Hematopoietic multipotent progenitor cell treated with erythropoietin and hydrocortisone succinate and interleukin-3 and kit ligand, for 15 days (in vitro differentiated cells): ENCODE measurements at places on chromosomes 6 and 20.

- peak; percentile 42 for DNase-seq
These were observed 4.1 kb upstream of the EFHC1 start for GRCh38 chr6:52415917-52416628.

- no peak for DNase-seq
These were observed 105.6 kb upstream of the RNF24 start for GRCh38 chr20:4120921-4121321.

GRCh38 chr20:33725607-33726264 is 5.6 kb upstream of the PXMP4 start:
- DNase-seq, result no peak

DNA sequence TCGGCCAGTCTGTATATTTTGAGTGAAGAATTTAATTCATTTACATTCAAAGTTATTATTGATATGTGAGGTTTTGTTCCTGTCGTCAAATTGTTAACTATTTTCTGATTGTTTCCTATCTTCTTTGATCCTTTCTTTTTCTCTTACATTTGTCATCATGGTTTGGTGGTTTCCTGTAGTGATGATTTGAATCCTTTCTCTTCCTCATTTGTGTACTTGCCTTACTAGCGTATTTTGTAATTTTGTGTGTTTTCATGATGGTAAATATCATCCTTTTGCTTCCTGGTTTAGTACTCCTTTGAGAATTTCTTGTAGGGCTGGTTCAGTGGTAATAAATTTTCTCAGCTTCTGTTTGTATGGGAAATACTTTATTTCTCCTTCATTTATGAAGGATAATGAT is 151.7 kb upstream of the CEP162 start:
- no peak for DNase-seq

- no peak for DNase-seq
These were observed 101.3 kb downstream of the RTN4IP1 start for GRCh38 chr6:106527979-106528378.

DNA sequence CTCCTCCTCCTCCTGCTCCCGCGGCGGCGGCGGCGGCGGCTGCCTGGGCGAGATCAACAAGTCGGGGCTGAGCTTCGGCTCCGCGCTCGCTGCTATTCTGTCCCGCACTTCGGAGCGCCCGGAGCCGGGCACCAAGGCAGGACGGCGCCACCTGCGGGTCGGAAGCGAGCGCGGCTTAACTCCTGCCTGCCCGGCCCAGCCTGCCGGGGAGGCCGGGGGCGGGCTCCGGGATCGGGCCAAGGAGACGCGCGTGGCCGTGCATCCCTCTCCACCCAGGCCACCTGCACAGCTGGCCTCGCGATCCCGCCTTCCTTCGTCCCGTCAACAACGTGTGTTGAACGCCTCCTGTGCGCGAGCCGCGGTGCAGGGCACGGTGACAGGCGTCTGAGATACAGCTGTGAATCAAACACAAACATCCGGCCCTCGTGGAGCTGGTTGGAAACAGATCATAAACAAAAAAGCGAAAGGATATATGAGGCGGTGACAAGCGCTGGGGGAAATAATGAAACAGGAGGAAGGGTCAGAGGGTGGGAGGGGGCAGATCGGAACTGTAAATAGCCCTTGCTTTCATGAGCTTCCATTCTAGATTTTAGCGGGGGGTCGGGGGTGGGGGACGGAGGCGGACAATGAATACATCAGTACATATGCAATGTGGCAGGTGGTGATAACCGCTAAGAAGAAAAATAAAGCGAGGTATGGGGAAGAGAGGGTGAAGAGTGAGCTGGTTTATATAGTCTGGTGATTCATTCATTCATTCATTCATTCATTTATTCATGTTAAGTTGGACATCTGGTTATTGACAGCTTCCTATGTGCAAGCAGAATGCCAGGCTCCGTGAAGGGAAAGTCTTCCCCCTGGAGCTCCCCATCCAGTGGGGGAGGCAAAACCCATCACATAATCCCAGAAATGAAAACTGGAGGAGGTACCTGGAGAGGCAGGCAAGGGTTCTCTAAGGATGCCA is 2.0 kb upstream of the KCNB1 start:
- DNase-seq, result no peak

DNA sequence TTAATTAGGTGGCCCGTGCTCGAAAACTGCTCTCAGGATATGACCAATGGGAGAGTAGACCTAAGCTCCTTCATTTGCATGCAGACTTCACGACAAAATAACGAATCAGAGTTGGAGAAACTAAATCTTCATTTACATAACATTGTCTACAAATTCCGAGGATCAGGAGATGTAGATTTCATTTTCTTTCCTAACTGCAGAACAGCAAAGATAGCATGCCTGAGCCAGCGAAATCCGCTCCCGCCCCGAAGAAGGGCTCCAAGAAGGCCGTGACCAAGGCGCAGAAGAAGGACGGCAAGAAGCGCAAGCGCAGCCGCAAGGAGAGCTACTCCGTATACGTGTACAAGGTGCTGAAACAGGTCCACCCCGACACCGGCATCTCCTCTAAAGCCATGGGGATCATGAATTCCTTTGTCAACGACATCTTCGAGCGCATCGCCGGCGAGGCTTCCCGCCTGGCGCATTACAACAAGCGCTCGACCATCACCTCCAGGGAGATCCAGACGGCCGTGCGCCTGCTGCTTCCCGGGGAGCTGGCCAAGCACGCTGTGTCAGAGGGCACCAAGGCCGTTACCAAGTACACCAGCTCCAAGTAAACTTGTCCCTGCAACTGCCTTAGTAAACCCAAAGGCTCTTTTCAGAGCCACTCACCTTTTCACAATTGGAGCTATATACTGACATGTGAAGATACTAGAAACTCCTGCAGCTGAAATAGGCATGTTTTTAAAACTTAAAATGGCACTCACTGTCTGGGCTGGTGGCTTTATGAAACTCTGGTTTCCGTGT is 96.5 kb downstream of the HFE start:
- DNase-seq, result peak; percentile 92

DNA sequence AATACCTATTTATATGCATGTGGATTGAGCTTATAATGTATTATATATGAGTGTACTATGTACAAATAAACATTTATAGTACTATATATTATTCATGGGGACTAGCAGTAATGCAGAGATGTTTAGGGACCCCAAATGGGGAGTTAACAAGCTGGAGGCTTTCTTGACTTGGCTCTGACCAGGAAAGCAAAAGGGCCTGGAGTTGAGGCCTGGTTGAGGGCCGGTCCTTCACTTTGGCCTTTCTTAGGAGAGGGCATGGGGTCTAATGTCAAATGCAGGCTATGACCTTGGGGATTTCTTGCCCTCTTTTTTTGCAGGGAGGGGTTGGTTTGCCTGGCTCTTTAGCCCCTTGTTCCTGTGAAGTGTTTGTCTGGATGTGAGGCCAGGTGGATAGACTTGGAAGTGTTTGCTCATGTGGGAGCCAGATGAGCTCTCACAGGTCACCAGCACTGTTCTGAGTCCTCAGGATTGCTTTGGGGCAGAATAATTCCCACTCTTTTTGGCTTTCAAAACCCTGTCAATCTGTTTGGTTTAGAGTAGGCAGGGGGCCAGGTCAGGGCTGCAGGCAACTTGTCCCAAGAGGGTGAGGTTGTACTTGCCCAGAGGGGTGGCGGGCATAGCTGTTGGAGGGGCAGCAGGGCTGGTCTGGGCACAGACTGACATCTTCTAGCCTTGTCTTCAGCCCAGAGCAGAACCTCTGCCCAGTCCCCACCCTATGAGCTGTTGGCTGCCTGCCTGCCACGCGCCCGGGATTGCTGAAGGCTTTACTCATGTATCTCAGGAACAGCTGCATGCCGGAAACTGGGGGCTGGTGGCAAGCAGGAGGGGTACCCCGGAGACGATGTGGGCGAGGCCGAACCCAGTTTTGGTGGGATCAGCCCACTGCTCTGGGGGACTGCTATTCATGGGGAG is 14.6 kb downstream of the TJAP1 start:
- no peak for DNase-seq

- no peak for DNase-seq
These were observed 9.3 kb downstream of the ELOVL5 start for GRCh38 chr6:53339424-53339823.

- DNase-seq, result no peak
These were observed 45.9 kb upstream of the SCGN start for GRCh38 chr6:25606151-25606550.

GRCh38 chr6:6728169-6728941 is 139.8 kb downstream of the LY86 start:
- no peak for DNase-seq

DNA sequence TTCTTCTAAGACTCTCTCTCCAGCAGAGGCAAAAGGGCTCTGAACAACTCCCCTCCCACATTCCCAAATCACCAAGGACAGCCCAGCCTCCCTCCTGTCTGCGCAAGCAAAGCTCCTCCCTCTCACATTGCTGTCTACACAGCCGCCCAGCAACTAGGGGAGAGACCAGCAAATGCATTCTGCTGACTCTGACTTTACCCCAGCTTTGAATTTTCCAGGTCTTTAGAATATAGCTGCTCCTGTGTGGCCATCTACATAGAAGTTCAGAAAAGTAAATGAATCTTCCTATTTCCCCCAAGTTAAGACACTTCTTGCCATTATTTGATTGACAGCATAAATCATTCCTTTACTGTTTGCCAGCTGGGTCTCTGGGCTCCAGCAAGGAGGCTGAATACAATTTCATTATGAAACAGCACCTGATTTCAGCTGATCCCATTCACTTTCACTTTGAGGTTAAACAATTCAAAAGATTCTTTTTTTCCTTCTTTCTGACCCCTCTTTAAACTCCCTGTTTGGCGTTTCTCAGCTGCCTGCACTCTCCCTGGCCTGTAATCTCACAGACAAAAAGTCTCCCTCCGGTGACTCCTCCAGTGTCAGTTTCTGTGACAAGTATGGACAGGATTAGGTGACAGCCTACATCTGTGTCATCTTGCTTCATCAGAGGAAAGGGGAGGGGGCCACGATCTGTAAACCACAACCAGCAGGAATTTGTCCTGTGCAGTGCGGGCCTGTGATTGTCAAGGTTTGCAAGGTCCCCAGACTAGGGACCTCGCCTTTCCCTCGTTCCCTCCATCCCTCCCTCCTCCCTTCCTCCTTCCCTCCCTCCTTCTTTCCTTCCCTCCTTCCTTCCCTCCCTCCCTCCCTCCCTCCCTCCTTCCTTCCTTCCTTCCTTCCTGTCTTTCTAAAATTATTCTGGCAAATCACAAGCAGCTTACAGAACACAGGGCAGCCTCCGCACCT is 205.6 kb upstream of the RIN2 start:
- no peak for DNase-seq

DNA sequence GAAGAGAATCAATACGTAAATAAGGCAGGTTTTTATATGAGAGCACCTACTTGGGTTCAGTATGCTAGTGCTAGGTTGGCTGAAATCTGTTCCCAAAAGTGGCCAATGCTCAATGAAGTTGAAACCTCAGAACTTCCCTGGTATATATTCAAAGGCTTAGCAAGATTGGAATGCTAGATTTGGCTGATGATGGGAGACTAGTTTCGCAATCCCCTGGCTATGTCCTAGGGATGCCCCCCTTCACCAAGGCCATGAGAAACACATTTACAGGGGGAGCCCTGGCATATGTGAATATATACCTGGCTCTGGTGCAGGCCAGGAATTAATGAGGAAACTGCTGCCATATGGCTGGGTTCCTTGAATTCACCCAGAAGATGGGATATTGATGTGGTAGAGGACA is 142.4 kb upstream of the C6orf118 start:
- DNase-seq, result no peak

- DNase-seq, result no peak
These were observed 110.2 kb downstream of the NKAIN2 start for GRCh38 chr6:123913863-123914262.

- no peak for DNase-seq
These were observed 6.3 kb downstream of the ZMYND8 start for GRCh38 chr20:47350181-47350550.

- no peak for DNase-seq
These were observed 26.3 kb downstream of the SPDEF start for GRCh38 chr6:34529665-34530327.

- DNase-seq, result no peak
These were observed 182.9 kb upstream of the ECI2 start for GRCh38 chr6:4318321-4318720.

- DNase-seq, result no peak
These were observed 2.9 kb downstream of the RANBP9 start for GRCh38 chr6:13708736-13709135.

- DNase-seq, result no peak
These were observed 582.2 kb upstream of the FLRT3 start for GRCh38 chr20:14919501-14920081.

DNA sequence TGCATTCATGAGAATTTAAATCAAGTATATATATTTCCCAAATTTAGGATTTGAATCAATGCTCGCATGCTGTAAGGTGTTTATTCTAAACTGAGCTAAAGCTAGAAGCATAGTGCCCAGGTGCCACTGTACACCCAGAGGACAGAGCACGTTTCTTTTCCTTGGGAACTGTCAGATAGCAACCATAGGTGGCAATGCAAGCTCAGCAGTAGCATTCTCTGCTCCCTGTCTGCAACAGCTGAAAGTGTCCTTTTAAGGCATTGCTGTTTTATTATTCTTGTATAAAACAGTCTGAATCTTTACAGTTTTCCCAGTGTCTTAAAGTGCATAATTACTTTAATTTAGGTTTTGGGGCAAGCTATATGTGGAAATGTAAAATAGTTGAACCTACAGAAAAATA is 443.4 kb upstream of the MMS22L start:
- DNase-seq, result no peak

DNA sequence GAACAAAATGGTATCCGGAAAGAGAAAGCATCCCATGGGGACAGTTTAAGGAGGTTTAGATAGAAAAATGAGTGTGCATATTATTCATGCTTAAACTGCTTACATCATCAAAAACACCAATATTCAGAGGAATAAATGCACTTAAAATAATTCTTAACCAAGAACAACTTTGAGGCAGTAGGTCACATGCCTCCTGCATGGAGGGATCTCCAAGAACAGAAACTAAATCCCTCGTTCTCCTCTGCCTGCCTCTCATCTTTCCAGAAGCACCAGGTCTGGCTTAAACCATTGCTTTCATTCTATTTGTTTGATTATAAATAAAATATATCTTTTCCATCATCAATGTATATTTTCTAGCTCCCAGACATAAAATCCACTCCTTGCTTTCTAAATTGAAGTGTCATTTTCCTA is 103.5 kb upstream of the QKI start:
- no peak for DNase-seq

DNA sequence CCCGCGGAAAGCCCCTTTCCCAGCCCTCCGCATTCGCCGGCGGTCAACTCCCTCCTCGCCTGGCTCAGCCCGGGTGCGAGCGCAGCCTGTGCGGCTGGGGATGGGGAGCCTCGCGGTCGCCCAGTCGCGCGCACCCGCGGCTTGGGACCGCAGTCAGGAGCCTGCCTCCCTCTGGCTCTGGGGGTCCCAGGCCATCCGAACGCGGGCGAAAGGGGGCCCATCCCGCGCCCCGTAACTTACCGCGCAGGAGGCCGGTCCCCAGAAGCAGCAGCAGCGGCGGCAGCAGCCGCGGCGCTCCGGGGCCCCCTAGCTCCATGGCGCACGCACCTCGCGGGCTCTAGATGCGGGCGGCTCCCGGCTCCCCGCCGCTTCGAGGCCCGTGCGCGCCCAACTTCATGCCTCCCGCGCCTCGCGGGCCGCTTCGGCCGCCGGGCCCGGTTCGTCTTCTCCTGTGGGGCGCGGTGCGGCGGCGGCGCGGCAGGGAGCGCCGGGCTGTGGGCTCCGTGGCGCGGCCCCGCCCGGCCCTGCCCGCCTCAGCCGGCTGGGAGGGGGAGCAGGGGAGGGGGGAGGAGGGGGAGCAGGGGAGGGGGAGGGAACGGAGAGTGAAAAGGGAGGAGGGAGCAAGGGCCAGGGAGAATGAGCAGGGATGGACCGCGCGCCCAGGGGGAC is at the start of gene CHRNA4:
Gene CHRNA4 (minus strand): TSS at position 500 of the 669 bp plus-strand sequence. CDS start 184 bp downstream, at position 316.
- DNase-seq, result no peak
